ENCODE measurements at places on chromosomes 1 and 21. TPM values are rescaled to one million over a fixed set of nuclear protein-coding genes. Genes with fewer than 3 reads are reported as not detected.

DNA sequence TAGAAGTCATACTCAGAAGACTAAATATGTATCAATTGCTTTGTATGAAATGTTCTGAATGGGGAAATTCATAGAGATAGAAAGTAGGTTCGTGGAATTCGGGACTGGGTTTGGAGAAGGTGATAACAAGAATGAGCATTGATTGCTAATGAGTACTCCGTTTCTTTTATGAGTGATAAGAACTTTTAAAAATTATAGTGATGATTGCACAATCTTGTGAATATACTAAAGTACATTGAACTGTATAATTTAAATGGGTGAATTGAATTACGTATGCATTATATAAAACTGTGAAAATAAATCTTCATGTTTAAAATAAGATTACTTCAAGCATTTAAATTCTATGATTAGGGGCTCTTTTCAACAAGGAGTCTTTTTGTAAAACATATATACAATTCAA is 425.6 kb upstream of the NCAM2 start:
- H3K27ac ChIP-seq, result no peak overlapping the region
- no peaks in the 10 kb centered on the region for H3K27me3 ChIP-seq
- no peak overlapping the region for H3K4me3 ChIP-seq

DNA sequence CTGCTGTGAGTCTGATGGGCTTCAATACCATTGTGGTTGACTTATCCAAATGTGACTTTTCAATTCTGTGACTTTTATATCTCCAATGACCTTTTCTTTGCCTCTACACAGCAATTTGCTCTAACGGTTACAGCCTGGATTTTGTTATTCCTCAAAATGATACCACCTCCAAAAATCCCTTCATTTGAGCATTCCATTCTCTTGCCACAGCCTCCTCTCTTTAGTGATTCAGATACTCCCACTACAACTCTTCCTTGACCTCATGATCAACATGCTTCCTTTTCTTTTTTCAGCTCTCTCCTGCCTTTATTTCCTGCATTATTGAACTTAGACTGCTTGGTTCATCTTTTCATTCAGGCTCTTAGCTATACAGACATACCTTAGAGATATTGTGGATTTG is 16.6 kb upstream of the IL19 start:
- no peaks in the 10 kb centered on the region for H3K27me3 ChIP-seq
- DNase-seq, result no peak
- no peak overlapping the region for H3K4me3 ChIP-seq
- no peaks in the 10 kb centered on the region for H3K36me3 ChIP-seq

RPS6KA1 gene
- 769 TPM for total RNA-seq

DNA sequence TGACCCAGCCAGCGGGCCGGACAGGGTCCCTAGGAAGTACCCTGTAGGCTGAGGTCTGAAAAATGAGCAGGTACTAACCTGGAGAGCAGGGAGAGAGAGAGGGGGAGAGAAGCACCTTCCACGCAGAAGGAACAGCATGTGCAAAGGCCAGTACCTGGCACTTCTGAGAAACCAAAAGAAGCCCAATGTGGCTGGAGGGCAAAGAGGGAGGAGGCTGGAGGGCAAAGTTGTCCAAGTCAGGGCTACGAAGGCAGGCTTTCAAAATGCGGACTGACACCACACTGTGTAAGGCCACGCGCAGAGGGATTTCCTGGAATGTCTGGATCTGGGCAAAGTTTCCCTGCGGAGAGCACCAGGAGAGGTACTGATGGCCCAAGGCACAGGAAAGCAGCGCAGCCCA is 64.4 kb downstream of the SSBP3 start:
- peaks cover 91% of the 10 kb centered on the region for H3K4me1 ChIP-seq
- H3K4me3 ChIP-seq, result no peak overlapping the region
- H3K27me3 ChIP-seq, result no peaks in the 10 kb centered on the region
- H3K27ac ChIP-seq, result peak overlapping the region; percentile 87

Measured in stomach (tissue), 19 donors.